ENCODE measurements at places on chromosomes 2 and 18.

DNA sequence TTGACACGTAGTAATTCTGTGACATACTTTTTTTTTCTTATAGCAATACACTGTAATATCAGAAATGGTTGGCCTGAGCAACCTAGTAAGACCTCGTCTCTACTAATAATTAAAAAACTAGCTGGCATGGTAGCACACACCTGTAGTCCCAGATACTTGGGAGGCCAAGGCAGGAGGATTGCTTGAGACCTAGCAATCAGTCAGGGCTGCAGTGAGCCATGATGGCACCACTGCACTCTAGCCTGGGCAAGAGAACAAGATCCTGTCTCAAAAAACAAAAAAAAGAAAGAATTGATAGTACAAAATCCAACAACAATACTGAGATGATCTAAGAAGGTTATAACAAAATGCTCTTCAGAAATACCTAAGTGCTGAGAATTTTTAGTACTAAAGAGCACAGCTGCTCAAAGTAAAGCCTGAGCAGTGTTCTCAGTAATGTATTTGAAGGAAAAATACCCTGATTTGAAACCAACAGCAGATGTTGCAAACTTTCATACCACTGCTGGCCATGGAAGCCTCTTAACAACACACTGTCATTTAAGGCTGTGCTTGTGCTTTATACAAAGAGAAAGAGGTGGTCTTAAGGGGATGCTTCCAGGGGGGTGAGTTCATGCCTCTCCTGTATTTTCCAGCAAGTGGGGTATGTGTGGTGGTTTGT is 132.6 kb upstream of the CDCA7 start:
- DNase-seq, result no peak

DNA sequence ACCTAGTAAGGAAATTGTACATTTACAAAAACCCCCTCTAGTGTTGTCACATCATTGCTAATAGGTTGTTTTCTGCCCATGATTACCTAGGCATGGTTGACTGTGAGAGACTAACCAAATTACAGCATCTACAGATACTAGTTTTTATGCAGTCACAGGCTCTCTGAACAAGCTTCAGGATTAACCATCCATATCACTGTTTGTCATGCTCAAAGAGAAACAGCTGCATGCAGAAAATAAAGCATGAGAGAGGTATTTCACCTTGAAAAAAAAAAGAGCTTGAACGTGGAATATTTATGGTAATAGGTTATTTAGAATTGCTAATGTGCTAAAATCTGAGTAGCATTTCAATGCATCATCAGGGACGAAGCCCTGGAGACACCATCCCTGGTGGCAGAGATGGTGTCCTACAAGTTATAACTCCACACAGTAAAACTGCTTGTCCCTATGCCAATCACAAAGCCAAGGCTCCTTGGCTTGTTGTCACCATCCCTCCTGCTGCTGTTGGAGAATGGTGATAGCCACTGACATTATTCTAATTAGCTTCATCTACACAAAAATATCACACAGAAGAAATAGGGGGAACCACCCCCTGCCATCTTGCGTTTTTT is 5.4 kb downstream of the NEB start:
- DNase-seq, result no peak

DNA sequence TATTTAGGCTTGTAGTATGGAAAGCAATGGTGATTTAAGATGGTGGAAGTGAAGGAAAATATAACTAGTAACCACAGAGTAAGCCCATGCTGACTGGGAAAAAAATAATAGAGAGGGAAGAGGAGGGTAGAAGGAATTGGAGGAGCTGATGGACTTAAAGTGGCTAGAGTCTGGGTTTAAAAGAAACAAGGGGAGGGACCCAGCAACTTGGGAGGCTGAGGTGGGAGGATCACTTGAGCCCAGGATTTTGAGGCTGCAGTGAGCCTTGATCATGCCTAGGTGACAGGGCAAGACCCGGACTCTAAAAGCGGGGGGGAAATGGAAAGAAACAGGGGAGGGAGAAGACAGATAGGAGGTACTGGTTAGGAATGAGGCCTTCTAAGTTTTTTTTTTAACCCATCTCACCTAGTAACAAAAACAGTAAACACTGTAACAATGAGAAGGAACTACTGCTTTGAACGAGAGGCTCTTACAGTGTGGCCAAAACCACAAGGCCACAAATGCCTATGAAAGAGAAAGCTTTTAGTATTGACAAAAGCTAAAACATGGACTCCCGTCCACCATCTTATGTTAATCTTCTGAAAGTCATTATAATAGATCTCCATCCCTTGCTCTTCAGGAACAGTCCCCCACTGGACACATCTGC is 26.6 kb downstream of the METTL8 start:
- DNase-seq, result no peak

GRCh38 chr2:49080681-49081080 is 73.6 kb downstream of the FSHR start:
- DNase-seq, result no peak

DNA sequence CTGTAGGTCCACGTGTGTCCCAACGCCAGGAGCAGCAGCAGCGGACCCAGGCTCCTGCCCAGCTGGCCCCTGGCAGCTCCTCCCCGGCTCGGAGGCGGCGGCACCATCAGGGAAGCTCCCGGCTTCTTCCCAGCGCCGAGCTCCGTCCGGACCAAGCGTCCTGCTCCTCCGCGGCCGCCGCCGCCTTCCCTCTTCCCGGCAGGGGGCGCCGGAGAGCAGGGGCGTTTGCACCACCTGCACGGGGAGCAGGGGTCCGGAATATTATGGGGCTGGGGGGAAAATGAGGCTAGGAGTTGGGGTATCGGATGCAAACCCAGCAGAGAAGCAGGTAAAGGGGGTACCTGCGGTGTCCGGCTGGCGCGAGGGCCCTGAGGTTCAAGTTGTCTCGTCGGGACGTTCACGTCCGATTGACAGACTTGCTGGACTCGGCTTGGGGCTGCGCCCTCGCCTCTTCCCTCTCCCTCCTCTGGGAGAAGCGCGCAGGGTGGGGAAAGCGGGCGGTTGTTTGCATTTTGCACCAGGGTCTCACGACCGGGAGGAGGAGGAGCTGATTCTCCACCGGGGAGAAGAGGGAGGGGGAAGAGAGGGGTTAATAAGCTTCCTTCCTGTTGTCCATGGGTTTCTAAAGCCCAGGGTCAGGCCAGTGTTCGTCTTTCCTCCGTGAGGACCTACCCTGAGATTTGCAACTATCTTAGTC is at the start of gene CCBE1:
Gene CCBE1, minus strand, starts transcription at position 188 of the 697 bp plus-strand sequence.
- DNase-seq, result no peak

DNA sequence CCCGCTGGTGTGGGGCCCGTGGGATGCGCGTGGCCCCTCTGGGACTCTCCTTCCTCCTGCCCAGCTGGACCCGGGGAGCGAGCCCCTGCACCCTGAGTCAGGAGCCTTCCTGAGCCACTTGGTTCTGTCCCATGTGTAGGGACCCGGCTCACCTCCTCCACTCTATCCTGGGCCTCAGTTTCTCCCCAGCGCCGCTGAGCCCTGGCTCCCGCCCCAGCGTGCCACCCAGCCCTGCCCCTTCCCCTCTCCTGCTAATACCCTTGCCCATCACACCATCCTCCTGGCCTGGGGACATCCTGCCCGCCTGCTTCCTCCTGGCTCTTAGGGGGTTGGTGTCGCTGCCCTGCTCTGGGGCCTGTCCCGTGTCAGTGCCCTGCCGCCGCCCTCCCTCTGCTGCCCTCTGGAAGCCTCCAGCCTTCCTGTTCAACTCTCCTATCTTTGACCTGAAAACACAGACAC is 24.8 kb downstream of the GPC1 start:
- DNase-seq, result no peak

- DNase-seq, result no peak
Measured at GRCh38 chr2:121489284-121489683, 41.4 kb upstream of the RNU4ATAC start.

DNA sequence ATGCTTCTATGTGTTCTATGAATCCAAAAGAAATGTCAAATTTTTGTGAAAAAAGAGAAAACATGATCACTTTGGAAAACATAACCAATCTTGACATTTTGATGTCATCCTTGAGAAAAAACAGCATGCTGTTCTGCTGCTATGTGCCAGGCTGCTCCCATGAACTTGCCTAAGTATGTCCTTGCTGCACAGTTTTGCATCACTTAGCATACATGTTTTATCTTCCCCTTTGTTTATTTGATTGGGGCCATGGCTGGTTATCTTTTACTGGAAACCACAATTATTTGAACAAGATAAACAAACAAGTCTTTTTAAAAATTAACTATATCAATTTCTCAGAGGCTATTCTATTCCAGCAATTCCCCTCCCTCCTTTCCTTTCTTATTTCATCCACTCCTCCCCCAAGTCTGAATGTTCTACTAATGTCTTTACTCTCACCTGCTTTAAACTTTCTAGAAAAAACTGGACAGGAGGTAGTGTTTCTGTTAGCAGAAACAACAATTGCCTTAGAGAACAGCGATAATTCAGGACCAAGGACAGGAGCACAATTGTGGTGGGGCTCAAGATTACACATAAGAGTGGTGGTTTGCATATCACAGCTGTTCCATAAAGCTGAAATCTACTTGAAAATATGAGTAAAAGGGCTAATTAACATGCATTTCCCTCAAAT is 6.7 kb downstream of the AOX1 start:
- DNase-seq, result no peak

DNA sequence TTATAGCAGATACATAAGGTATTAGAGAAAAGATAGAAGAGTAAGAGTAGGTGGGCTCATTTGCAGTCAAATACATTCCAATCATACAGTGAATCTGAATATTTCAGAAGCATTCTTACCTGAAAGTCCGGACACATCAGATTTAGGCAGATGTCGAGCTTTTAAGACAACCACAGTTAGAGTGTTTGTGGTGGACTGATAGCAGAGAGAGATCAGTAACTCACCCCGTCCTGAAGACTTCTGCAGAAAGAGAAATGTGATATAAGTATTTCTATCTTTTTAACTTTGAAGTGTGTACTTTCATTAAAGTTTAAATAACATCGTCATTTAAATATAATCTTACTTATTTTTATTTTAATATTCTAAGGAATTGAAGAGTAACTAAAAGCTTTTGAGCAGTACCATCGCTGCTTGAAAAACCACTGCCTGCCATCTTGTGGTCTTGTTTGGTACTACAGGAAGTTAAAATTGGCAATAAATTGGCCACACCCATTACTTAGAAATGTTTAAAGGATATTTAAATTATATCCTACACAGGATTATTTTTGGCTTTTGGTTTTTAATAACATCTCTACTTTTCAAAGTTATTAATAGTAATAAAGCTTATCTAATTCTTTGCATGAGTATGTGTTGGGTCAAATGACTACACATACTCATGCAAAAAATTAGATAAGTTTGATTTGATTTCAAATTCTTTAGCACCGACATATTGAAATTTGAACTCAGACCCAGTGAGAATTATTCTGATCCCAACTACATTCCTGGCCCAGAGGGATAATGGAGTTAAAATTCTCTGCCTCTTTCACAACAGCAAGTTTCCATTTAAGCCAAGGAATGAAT is 5.5 kb downstream of the SYT4 start:
- DNase-seq, result peak; percentile 42

GRCh38 chr2:44533508-44533907 is 171.8 kb downstream of the CAMKMT start:
- DNase-seq, result no peak

DNA sequence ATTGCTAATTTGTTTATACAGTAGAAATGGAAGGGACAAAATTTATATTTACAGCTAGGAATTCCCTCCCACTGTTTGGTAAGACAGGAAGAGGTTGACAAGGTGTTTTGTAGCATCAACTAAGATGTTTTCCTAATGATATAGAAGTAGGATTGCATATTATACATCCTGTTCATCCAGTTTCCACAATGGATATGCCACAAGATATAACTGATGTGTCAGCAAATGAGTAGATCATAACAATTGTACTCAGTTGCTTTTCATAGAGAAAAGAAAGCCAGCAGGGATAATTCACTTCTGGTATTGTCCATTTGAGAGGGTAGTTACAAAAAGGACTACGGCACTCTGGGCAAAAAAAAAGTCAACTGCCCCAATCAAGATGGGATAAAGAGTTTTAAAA is 102.7 kb downstream of the CALCRL start:
- DNase-seq, result no peak

- DNase-seq, result no peak
Measured at GRCh38 chr2:24153478-24153877, 21.4 kb upstream of the FAM228A start.

DNA sequence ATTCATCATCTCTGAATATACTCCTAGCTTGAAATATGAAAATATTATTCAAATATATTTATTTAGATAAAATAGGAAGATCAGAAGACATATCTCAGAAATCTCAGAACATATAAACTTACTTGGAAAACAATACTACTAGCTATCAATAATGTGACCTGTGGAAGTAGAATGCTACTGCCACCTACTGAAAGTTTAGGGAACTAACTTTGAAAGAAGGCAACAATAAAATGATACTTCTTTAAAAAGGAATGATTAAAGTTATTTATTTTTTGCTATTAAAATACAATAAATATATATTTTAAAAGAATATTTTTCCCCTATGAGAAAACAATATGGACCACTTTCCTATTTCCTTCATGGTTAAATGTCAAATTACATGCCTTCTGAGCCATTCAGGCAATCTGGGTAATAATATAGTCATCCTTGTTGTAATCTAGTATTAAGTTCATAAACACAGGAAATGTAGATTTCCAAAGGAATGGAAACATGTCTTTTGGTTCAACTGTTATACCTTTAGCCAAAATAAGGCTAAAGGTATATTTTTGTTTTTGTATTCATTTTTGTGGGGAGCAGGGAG is 26.0 kb downstream of the ACADL start:
- peak; percentile 17 for DNase-seq

DNA sequence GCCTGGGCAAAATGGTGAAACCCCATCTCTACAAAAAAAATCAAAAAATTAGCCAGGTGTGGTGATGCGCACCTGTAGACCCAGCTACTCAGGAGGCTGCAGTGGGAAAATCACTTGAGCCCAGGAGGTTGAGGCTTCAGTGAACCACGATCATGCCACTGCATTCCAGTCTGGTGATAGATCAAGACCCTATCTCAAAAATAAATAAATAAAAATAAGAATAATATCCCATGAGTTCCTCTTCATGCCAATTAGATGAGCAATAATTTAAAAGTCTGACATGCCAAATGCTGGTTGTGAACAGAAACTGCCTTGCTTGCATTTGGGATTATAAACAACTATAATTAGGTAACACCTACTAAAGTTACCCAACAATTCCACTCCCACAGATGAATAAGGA is 22.1 kb upstream of the ANKRD44 start:
- no peak for DNase-seq

DNA sequence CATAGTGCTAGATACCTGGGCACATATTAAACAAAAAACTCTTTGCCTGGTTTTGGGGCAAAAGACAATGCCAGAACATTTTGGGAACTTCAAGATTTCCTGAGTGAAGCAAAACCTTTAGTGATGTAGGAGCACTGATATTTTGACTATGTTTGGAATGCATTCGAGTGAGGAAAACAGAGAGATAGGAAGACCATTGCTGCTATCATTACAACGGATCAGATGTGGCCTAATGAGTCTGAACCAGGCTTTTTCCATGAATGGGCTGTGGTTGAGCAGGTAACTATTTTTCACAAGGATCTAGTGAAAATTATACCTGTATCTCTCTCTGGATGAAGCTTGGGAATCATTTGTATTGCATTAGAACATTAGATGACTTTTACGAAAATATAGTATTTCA is 562.2 kb downstream of the DCC start:
- no peak for DNase-seq

All from muscle of back (tissue), 13 donors.